CD4-positive, alpha-beta T cell treated with Interleukin-17A for 1 hour (primary cell): ENCODE measurements at places on chromosomes 12 and 14.

GRCh38 chr12:4763549-4763948, 43.3 kb downstream of the GALNT8 start:
- DNase-seq: no peak

GRCh38 chr12:110846615-110847566, at the start of gene CCDC63:
CCDC63 (plus strand) TSS chr12:110846987; CDS start chr12:110852955, 5,968 bp downstream.
- DNase-seq: peak; percentile 21

GRCh38 chr14:105124823-105125222, 43.8 kb downstream of the JAG2 start:
- no peak for DNase-seq

GRCh38 chr12:93743999-93744689, 67.0 kb downstream of the CRADD start:
- DNase-seq: no peak

- DNase-seq: peak; percentile 52
These were observed 38.0 kb downstream of the IQSEC3 start for GRCh38 chr12:104551-105081.

DNA sequence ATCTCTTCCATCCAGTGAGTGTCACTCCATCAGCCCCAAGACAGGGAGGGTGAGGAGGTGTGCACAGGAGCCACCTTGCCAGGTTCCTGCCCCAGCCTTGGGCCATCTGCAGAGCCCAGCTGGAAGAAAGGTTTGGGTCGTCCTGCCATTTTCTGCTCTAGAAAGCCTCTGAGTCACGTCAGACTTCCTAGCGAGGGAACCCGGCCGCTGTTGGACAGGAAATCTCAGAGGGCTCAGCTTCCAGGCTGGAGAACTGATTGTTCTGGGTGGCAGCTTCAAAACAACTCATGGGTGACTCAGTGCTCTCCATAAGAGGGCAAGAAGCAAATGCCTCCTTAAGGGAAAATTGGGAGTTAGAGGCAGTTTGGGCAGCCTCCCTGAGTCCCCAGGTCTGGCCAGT, 16.6 kb downstream of the HIP1R start:
- DNase-seq: no peak

DNA sequence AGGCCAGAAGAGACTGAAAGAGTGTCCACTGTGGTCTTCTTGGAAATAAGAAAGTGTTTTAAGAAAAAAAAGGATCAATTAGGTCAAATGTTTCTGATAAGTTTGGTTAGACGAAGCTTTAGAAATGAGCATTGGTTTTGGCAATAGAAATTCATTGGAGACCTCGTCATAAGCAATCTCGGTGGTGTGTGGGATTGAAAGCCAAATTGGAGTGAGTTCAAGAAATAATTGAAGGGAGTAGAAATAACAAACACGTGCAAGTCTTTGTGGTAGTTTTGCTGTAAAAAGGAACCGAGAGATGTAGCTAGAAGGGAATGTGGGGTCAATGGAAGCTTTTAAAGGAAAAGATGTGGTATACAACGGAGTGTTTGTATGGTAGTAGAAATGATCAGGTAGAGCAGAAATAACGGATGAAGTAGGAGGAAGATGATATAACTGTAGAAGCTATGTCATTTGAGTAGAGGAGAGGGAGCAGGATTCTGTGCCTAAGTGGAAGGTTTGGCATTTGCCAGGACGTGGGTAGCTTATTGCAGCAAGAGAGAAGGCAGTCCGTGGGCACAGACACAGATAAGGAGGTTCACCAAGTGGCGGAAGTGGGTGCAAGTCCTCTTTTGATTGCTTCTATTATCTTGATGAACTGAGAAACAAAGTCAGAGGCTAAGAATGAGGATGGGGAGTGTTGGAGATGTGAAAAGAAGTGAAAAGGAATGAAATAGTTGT, 146.2 kb downstream of the DACT1 start:
- DNase-seq: no peak

DNA sequence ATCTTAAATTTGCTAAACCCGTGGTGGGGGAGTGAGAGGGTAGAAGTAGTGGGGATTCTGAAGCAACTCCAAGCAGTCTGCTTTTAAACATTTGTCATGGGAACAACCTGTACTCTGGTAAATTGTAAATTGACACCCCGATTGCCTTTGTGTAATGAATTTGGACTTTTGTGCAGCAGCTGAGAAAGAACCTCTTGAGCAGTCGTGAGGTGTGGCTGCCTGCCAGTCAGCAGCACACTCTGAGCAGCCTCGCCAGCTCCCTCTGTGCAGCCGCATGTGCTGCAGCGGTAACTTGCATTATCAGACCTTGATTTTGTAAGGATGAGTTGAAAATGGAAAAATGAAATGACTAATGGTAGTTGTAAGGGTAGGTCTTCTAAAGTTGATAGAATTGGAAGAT, 74.3 kb downstream of the SUSD6 start:
- DNase-seq: no peak

DNA sequence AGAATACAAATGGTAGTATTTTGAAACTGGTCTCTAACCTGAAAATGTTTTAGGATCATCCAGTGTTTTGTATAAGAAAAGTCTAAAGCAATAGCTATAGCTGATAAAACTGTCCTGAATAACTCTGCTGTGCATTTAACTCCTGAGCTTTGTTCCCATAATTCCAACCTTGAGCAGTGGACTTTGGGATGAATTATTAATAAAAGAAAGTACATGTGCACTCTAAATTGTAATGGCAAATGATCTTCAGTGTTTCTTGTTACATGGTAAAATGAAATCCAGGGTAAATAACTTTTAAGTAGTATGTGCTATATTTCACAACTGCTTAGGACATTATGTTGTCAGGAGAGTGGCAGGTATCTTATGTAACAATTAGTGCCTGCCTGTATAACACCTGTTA, 345.6 kb downstream of the SLC16A7 start:
- no peak for DNase-seq

- no peak for DNase-seq
These were observed 37.1 kb downstream of the LMO3 start for GRCh38 chr12:16568873-16569272.

- peak; percentile 16 for DNase-seq
These were observed 30.0 kb downstream of the GALNT4 start for GRCh38 chr12:89494411-89495231.

DNA sequence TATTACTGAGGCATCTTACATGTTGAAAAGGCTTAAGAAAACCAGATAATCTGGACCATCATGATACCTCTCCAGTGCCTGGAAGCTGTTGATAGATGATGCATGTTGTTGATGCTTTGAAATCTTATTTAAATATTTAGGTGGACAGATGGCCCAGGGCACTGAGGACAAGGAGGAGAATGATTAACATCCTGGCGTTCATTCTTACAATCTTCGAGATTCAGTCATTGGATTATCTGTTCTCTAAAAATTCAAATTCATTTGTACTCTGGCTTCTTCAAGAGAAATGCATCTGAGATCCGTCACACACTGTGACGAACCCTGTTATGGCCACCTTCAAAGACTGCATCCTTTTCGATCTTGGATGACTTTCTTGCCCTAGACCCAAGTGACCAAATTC, 121.3 kb upstream of the IGF1 start:
- DNase-seq: no peak

- DNase-seq: peak; percentile 62
These were observed 5.2 kb downstream of the SMAGP start for GRCh38 chr12:51265024-51265423.

GRCh38 chr12:104689635-104690034, 232.9 kb downstream of the CHST11 start:
- DNase-seq: no peak

GRCh38 chr12:120079411-120080400, 36.8 kb downstream of the RAB35 start:
- DNase-seq: no peak

GRCh38 chr14:39422243-39422642, 10.0 kb downstream of the FBXO33 start:
- no peak for DNase-seq

GRCh38 chr14:61174987-61175386, 106.2 kb downstream of the TMEM30B start:
- DNase-seq: no peak

- no peak for DNase-seq
These were observed 82.4 kb downstream of the PTPRR start for GRCh38 chr12:70838127-70838526.

- DNase-seq: no peak
These were observed 32.8 kb downstream of the MIA2 start for GRCh38 chr14:39266525-39266870.

DNA sequence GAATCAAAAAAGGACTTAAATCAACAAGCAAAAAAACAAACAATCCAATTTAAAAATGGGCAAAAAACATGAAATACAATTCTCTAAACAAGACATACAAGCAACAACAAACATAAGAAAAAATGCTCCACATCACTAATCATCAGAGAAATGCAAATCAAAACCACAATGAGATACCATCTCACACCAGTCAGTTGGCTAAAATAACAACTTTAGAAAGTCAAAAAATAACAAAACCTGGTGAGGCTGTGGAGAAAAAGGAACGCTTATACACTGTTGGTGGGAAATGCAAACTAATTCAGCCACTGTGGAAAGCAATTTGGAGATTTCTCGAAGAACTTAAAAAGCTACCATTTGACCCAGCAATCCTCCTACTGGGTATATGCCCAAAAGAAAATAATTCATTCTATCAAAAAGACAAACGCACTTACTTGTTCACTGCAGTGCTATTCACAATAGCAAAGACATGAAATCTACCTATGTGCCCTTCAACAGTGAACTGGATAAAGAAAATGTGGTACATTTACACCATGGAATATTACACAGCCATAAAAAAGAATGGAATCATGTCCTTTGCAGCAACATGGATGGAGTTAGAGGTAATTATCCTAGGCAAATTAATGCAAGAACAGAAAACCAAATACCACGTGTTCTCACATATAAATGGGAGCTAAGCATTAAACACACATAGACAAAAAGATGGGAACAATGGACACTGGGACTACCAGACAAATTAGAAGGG, 26.9 kb downstream of the PRKD1 start:
- no peak for DNase-seq
